Ascending aorta (tissue), 2 donors: ENCODE measurements at places on chromosomes 11 and 22. TPM values are rescaled to one million over a fixed set of nuclear protein-coding genes. Genes with fewer than 3 reads are reported as not detected.

TRIM6 gene
- total RNA-seq: 0.64 TPM

APOL6 gene
- total RNA-seq: 6.4 TPM

GRCh38 chr11:66971488-66971887 is 3.6 kb upstream of the C11orf86 start:
- no peak for DNase-seq

- no peak for DNase-seq
These were observed 23.6 kb upstream of the ETS1 start for GRCh38 chr11:128610721-128611617.

DNA sequence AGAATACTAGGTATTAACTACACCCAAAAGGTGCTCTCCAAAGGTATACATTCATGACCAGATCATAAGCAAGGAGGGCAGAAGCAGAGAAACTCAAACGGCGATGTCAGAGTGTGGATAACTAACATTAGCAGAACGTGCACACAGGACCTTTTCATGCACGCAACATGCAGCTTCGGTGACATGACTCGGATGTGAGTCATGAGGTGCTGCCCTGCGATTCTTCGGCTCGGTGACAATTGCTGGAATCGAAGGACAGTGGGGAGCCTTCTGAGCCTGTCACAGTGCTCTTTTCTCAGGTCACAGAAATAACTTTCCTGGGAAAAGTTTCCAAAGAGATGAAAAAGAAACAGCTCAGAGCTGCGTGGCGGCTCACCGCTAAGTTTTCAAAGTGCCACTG is 418.5 kb upstream of the SYN3 start:
- DNase-seq: no peak

GRCh38 chr22:36585841-36586240 is 56.9 kb upstream of the EIF3D start:
- DNase-seq: no peak

DNA sequence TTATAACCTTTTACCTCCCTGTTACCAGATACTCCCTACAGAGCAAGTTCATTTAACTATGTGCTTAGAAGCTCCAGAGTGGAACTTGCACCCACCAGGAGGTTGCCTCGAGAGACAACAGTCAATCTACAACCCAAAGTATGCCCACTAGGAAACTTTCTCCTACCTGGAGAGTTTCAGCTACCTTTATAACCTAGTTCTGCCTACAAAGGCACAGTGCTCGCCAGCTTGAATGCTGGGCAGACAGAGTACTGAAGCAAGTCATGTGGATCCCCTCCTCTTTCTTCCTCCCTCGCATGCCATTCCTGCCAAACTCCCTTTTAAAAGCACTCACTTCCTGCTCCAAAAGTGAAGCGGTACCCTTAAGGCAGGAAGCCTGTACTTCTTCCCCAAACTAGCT is 258.9 kb downstream of the SWAP70 start:
- DNase-seq: no peak
